ENCODE measurements at places on chromosomes 2 and 18.

DNA sequence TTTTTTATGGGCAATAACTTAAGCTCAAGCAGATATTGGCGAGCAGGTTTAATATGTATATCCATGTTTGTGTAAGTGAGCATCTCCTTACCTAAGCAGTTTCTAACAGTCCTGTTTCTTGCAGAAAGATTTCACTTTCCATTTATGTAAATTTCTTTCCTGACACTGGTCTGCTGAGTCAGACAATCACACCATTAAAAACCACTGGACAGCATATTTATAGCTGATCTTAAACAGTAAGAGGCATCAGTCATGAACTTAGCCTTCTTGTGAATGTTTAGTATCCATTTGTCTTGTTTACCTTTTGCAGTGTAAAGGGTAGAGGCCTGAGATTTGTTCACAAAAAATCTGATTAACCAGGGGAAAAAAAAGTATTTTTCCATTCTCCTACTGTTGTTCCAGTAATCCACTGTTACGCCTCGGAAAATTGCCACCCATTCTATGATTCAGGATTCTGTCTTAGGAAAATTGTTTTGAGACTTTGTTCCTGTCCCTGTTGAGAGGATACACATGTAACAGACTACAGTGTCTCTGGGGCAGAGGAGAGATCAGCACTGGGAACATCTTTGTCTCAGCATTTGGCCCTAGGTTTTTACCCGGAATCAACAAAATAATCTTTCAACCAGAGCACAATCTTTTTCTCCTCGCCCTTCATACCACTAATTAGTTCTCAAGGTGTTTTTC, 521.0 kb upstream of the NRP2 start:
- no peak for DNase-seq

GRCh38 chr2:150846691-150847090, 359.2 kb upstream of the RND3 start:
- no peak for DNase-seq

DNA sequence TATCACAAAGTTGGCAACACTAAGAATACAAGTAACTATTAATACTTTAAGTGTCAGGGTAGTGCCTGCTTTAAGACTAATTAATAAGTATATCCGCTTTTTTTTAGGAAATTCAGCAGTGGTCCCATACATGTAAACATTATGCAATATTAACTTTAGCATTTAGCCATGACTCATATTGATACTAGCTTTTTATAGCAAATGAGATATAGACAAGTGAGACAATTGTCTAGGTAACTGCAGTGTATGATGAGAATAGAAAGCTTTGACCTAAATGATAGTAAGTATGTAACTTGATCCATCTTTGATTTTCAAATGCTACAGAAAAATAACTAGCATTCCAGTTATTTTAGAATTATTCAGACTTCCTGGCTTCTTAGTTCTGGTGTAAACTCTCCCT, 27.4 kb upstream of the VRK2 start:
- no peak for DNase-seq

DNA sequence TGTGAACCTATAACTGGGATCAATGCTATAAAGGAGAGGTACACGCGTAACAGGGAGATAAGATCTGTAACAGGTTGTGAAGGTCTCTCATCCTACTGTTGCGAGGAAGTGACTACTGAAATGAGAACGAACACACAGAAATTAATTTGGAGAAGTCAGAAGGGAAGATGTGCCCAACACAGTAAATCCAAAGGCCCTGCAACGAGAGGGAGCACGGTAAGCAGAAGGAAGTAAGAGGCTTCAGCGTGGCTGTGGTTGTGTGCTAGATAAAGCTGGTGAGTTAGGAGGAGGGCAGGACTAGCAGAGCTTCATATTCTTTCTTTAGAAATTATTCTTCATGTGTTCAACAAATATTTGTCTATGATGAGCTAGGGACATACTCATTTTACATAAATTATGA, 2.5 kb upstream of the ATG16L1 start:
- DNase-seq = no peak

- DNase-seq = no peak
Observed at GRCh38 chr18:23958036-23958435, 56.5 kb upstream of the TTC39C start.

- no peak for DNase-seq
Observed at GRCh38 chr2:177190941-177191340, 21.7 kb upstream of the HNRNPA3 start.

- peak; percentile 71 for DNase-seq
Observed at GRCh38 chr18:76822506-76823160, at the start of gene ZNF236. Gene ZNF236 (plus strand): TSS chr18:76822557. CDS start chr18:76822608, 51 bp downstream.

DNA sequence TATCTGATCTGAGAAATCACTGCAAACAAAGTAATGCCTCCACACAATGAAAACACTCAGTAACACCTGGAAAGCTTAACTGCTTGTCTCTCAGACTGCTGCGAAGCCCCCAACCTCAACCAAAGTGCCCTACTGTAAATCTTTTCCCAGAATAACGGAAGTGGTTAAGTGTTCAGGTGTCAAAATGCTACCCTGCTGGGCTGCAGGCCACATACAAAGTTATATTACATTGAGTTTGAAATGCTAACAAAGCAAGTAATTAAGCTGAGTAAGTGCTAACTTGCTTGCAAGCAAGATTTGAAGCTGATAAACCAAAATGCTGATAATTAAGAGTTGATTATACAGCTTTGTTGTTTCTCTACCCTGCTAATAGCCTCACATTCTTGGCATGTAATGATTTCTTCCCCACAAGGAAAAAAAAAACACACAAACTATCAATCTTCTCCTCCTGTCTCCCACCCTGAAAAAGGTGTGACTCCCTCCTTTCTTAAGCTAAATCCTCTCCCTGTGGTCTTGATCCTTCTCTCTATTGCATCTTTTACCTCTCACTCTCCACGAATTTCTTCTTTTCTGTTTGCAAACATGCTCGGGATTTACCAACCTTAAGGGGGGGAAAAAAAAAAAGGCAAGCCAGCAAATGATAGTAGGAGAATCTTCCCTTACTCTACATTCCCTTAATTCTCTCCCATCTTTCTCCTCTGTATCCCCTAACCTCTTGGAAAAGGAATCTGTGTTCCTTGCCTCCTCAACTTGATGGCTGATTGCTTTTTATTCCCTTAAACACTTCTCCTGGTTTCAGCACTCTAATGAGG, 266.8 kb upstream of the SIX3 start:
- DNase-seq = no peak

GRCh38 chr2:231879216-231879615, 47.0 kb downstream of the NPPC start:
- DNase-seq = no peak

DNA sequence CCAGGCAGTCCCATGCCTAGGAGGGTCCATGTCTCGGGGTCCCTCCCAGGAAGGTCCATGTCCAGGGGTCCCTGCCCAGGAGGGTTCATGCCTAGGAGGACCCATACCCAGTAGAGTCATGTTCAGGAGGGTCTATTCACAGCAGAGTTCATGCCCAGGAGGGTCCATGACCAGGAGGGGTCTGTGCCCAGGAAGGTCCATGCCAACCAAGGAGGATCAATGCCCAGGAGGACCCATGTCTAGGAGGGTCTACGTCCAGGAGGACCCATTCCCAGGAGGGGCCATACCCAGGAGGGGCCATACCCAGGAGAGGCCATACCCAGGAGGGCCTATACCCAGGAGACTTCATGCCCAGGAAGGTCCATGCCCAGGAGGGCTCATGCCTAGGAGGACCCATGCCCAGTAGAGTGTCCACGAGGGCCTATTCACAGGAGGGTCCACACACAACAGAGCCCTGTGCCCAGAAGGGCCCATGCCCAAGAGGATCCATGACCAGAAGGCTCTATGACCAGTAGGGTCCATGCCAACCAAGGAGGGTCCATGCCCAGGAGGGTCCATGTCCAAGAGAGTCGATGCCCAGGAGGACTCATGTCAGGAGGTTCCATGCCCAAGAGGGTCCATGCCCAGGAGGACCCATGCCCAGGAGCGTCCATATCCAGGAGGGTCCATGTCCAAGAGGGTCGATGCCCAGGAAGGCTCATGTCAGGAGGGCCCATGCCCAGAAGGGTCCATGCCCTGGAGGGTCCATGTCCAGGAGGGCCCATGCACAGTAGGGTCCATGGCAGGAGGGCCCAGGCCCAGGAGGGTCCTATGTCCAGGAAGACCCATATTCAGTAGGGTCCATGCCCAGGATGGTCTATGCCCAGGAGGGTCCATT, 10.1 kb downstream of the GPR35 start:
- no peak for DNase-seq

- no peak for DNase-seq
Observed at GRCh38 chr2:217981084-217981730, 21.6 kb downstream of the TNS1 start.

DNA sequence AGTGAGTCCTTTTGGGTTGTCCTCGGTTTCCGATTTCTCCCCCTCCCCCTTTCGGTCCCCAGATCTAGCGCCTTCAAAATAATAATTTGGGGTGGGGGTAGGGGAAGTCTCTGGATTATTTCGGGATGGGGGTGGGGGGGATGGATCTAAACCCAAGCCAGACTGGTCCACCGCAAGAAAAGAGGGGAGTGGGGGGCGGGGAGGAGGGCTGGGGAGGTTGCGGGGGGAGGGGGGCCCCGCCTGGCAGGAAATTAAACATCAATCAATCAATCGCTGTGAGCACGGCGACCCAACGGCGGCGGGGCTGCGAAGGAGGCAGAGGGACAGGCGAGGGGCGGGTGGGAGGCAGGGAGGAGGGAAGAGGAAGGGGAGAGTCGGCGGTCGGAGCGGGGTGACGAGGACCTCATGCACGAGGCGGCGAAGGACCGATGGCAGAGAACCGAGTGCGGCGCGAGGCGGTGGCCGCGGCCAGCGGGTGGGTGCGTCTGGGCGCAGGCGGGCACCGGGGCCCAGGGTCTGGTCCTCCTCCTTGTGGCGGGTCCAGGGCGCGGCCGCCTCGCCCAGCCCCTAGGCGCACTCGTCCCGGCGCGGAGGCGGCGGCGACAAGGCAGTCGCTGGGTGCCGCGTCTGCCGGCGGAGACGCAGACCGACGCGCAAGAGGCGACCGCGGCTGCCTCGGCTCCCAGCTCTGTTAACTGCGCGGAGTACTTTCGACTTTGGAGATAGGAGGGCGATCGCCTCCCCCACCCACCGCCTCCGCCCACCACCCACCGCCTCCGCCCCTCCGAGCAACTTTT, 468 bp upstream of the SATB2 start:
- no peak for DNase-seq

DNA sequence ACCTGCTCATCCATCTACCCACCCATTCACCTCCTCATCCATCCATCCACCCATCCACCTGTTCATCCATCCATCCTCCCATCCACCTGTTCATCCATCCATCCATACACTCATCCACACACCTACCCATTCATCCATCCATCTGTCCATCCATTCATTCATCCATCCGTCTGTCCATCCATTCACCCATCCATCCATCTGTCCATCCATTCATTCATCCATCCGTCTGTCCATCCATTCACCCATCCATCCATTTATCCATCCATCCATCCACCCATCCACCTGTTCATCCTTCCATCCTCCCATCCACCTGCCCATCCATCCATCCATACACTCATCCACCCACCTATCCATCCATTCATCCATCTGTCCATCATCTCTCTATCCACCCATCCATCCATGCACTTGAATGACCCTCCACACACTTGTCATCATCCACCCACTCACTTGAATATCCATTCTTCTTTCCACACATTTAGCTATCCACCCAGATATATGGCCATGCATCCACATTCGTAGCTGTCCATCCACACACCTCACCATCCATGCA, 45.0 kb downstream of the CROCC2 start:
- DNase-seq = no peak

DNA sequence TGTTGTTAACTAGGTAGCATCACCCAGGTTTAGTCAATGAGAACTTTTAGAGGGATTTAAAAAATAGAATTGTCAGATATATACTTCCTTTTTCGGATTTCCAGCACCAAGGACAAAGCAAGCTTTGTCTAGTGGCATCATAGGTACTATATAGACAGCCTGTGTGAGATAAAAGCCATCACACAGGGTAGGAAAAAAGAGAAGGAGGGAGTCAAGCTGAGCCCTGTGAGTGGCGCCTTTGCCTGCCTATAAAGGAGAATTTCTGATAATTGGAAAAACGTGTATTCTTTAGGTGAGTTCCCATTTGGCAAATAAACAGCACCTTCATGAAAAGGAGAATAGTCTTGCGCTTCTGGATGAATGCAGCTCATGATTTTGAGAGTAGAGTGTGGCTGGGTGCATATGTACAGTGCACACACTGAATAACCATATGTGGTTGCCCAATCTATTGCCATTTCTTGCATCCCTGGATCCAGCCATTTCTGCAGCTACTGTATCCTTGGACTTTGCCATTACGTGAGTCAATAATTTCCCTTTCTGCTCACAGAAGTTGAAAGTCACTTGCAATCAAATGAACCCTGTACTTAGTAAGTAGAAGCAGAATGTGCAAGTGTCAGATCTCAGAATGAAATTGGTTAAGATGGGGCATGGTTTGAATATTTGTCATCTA, 559.9 kb upstream of the MEX3C start:
- DNase-seq = no peak

GRCh38 chr2:157194844-157195243, 62.7 kb upstream of the GALNT5 start:
- no peak for DNase-seq

GRCh38 chr18:58671111-58671631, at the start of gene MALT1:
Gene MALT1 (plus strand): TSS chr18:58671465. CDS start chr18:58671644, 179 bp downstream.
- peak; percentile 93 for DNase-seq

- DNase-seq = no peak
Observed at GRCh38 chr2:71496156-71496770, 42.9 kb downstream of the DYSF start.

GRCh38 chr18:2606335-2606734, 35.0 kb downstream of the NDC80 start:
- no peak for DNase-seq

DNA sequence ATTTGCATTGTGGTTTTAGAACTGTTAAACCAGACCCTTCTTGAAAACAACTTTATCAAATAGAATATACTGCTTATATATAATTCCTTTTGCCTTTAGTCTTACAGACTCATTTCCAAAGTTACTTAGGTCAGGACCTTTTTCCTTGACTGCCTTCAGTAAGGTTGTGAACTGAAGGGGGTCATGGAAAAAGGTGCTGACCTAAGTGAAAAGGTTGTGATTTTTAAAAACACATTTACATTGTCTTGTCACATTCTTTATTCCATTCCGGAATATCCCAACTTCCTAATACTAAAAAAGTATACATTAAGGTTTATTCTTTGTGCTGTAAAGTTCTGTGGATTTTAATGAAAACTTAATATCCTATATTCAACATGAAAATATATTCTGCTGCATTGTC, 581.4 kb downstream of the SOCS6 start:
- no peak for DNase-seq

- no peak for DNase-seq
Observed at GRCh38 chr2:101255501-101255900, 2.8 kb downstream of the CNOT11 start.
